Activated T-helper 17 cell treated with anti-CD3 and anti-CD28 coated beads, Interleukin-2, amount 50 U/mL, for 72 hours (primary cell): ENCODE measurements at places on chromosomes 3 and 15.

DNA sequence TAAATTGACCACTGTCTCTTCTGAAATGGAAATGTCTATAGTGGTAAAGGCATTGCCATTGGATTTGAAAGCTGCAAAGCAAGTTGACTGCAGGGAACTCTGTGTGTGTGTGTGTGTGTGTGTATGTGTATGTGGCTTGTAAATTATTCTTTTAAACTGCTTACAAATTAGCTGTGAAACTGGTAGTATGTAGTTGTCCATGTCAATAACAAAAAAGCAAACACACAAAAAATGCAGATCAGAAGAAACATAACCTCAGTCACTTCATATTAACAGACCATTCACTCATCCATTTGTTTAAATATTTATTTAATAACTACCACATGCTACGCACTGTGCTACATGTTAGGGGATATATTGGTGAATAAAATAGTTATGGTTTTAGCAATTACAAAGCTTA is 837.7 kb downstream of the FHIT start:
- ATAC-seq, result no peak

DNA sequence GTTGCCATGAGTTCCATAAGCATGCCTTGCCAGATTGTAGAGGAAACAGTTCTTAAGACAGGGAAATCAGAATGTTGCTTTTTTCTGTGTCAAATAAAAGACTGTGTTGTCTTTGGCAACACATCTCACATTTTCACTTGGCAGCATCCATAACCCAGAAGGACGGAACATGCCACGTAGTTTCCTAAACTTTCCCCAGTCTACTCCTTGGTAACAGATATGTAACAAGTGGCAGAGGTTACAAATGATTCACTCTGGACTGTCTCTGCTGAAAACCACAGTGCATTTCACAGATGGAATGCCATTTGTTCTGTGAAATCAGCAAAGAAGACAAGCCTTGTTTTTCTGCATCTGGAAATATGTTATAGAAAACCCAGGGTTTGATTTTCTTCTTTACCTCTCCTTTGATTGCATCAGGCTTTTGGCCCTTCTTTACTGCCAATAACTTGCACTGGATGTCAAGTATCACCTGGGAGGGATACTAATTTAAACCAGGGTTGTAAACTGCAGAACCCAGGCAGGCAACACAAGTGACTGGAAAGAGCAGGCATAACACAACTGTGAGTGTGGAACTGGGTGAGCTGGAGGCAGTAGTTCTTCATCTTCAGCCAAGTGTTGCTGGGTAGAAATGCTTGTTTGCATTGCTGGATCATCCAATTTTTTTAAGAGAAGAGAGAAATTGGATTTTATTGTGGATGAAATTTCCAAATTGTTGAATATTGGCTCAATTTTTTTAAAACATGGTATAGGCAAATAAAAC is 124.4 kb upstream of the FOXB1 start:
- no peak for ATAC-seq

- ATAC-seq, result no peak
Measured at GRCh38 chr3:130414457-130414856, 69.0 kb downstream of the COL6A5 start.

GRCh38 chr15:53197426-53197839 is 407.3 kb upstream of the ONECUT1 start:
- peak; percentile 47 for ATAC-seq

GRCh38 chr3:158217992-158218391 is 108.1 kb downstream of the RSRC1 start:
- ATAC-seq, result no peak

DNA sequence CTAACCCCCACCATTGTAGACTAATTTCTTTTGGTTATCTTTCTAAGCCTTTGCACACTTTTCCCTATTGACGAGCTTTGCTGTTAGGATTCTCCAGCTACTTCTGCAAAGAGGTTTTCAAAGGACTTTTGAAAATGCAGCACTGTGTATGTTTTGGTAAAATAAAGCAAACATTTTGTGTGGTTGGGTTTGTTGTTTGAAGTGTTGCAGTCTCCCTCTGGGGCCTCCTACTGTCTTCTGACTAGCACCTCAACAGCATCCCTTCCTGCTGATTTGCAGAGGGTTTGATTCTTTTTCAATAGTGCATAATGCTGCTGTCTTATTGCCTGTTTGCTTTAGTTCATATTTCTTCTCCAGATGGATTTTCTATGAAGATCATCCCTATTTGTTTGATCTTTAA is 775.1 kb upstream of the CFAP20DC start:
- ATAC-seq, result no peak

DNA sequence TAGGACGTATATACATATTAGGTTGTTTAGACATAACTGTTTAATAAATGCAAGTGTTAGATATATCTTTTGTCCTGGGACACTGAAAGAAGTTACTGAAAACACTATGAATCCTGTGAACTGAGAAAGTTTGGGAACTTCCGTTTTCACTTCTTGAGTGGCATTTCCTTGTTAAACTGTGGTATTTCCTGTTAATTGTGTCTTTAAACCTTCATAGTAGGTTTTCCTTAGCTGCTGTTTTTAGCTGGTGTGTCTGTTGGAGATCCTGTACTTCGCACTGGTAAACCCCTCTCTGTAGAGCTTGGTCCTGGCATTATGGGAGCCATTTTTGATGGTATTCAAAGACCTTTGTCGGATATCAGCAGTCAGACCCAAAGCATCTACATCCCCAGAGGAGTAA is 37.1 kb downstream of the ATP6V1A start:
- ATAC-seq, result no peak

DNA sequence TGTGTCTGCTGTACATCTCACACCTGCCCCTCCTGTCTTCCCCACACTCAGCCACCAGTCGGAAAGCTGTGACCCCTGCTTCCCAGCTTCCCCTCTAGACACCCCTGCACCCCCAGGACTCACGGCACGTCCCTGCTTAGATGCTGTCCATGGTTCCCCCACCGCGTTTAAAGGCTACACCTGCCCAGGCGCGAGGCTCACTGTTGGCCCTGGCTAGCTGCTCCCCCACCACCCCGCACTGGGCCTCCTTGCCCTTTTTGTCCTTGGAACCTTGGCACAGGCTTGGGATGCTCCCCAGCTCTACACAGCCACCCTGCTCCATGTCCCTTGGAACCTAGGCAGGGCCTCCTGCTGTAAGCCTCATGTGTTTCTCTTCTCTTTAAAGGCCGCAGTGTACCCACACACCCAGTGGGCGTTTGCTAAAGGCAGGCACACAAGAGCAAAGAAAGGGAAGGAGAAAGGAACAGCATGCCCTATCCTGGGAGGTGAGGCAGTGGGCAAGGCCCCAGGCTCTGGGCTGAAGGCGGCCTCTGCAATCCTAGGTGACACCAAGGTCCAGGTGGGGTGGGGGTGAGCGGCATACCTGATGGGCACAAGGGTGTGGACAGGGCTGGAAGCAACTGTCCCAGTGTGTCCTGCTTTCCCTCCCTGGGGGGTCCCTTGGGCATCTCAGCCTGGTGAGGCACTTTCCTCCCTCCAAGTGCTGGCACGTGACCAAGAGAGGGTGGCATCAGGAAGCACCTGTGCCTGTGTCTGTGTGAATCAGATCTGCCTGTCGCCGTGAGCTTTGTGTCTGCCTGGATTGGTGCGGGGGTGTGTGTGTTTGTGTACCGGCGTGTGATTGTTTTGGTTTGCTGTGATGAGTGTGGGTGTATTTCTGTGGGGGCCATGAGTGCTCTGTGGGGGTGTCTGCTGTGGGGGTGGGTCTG is 54.4 kb downstream of the TPRA1 start:
- ATAC-seq, result no peak

DNA sequence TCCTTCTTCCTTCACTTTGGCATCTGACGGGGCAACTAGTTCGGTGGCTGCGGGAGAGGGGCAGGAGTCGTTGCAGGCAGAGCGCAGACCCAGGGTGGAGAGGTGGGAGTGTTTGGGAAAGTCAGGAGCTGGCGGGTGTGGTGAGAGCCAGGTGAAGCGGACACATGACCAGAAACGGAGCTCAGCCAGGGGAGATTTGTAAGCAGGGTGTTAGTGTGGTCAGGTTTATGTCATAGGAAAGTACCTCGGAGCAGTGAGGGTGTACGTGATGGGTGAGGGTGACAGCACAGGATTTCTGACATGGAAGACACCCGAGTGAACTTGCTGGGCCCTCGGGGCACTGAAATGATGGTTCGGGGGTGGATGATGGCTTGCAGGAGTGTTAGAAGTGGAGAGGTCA is 247.4 kb upstream of the TPM1 start:
- ATAC-seq, result no peak

GRCh38 chr3:45597171-45597570 is 2.6 kb downstream of the LIMD1 start:
- peak; percentile 62 for ATAC-seq

- no peak for ATAC-seq
Measured at GRCh38 chr3:181660337-181660736, 51.4 kb upstream of the SOX2 start.

DNA sequence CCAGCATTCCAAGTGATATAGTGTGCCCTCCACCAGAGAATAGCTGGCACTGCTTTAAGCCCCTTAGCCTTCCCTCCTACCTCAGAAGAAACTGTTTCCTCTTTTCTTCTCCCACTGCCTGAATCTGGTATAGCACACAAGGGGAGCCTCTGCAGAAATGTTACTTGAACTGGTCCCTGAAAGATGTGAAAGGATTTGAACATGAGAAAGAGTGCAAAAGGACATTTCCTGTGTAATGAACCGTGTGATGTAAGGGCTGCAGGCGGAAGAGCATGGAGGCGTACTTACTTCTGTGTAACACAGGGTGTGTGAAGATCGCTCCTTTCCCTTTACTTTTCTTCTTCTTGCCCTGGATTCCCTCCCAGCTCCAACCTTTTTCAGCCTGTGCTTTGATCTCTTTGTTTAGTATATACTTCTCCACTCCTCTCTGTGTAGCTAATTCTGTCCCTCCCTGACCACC is 8.4 kb downstream of the TMOD3 start:
- ATAC-seq, result no peak

DNA sequence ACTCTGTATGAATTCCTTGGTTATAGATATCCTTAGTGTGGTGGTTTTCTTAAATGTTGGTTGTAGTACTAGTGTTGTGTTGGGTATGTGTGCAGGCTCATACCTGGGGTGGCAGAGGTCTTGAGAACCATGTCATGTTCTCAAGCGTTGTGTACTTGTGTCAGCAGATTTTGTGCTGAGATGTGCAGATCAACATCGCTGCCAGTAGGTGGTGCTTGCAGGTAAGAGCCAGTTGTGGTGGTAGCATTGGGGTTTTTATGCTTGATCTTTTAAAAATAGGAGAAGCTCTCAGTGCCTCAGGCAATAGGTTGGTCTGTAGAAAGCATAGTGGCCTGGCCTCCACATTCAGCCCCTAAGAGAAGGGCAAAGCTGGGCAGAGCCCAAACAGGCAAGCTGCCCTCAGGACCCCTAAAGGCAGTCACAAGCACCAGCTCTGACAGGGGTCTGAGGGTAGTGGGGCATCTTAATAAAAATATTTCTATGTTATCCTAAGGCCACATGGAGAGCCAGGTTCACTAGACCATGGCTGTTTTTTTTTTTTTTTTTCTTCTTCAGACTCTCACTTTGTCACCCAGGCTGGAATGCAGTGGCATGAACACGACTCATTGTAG is 164.0 kb downstream of the IL20RB start:
- no peak for ATAC-seq
